Ecto neural progenitor cell (in vitro differentiated cells): ENCODE measurements at places on chromosomes 7 and 10.
A peak's percentile ranks its signal among the peaks of the same experiment; 100 is the strongest.

GRCh38 chr10:86684331-86685097 lies 16.2 kb downstream of the LDB3 start:
- DNase-seq, result peak; percentile 67

- DNase-seq, result no peak
Observed at GRCh38 chr7:148379677-148380076, 210.9 kb upstream of the C7orf33 start.

DNA sequence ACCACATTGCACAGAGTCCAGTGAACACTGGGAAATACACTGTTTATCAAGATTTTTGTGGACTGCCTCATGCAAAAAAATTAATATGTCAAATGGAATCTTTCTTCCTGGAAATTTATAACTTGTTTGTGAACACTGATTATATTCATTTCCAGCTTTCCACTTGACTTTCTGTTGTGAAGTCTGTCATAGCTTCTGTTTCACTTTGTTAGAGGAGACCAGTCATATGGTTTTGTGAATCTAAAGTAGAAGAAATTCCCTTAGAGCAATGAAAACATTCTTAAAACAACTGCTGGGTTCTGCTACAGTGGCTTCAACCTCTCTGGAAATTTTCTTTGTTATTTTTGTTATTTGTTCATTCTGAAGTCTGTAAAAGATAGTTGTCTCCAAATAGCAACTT lies 349.5 kb upstream of the NFE2L3 start:
- no peak for DNase-seq

GRCh38 chr10:5354068-5354467 lies 10.7 kb upstream of the UCN3 start:
- DNase-seq, result no peak

GRCh38 chr7:75055830-75056772 lies 17.5 kb downstream of the RCC1L start:
- no peak for DNase-seq

- no peak for DNase-seq
Observed at GRCh38 chr7:151863386-151864079, 13.4 kb downstream of the PRKAG2 start.

- DNase-seq, result no peak
Observed at GRCh38 chr7:92785923-92786322, 50.5 kb downstream of the CDK6 start.

DNA sequence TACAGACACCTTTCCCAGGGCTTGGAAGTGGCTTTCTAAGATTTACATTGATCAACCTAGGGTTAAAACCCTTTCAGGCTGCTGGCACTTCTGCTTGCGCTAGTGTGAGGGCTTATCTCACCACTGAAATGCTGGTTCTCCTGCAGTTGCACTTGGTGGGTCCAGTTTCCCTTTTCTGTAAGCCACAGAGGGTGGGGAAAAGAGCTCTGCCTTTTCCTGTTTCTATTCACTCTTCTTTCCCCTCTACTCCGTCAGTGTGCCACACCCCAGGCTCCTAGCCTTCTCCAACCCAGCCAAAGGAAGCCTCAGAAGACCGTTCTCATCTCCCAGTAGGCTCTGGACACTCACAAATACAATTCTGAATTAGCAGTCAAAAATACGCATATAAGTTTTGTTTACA lies 19.0 kb upstream of the CAPZA2 start:
- no peak for DNase-seq

DNA sequence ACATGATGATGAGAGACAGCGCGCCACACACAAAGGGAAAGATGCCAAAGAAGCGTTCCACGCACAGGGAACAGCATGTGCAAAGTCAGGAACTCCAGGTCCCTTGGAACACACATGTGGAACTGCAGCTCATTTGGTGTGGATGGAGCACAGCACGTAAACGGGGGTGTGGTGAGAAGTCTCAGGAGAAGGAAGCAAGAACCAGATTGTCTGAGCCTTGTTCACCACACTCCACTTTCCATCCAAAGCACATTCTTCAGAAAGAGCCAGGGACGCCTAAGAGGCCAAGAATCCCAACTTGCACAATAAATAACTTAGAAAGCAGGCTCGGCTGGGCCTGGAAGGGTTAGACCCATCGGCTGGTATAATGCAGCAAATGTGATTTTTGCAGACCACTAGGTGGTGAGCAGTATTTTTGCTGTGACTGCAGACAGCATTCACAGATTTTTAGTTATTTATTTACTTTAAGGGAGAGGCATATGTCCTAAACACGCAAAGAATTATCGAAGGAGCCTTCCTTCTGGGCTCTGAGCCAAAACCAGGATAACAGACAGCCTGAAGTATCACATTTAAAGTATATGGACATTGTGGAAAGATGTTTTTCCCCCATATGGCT lies 27.9 kb upstream of the ASCC1 start:
- DNase-seq, result no peak

- DNase-seq, result no peak
Observed at GRCh38 chr7:70698219-70698832, 433.6 kb upstream of the GALNT17 start.
